ENCODE measurements at places on chromosomes 6 and 20.

DNA sequence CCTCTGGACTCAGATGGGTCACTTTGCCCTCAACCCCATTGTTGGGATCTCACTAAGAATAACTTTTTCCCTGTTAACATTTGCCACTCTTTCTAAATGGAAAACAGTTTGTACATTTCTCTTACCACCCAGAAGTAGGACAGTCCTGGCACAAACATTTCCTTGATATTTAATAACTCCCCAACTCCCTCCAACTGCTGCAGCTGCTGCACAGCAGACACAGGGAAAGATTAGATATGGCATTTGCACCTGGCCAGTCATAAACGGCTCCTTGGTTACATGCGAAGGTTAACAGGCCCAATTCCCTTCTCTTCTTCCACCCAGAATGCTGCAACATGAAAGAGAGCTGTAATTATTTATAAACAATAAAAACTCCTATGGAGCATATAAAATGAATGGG lies 55.9 kb upstream of the SOX4 start:
- DNase-seq: no peak

- no peak for DNase-seq
These were observed 2.0 kb downstream of the FOXC1 start for GRCh38 chr6:1611572-1612298.

GRCh38 chr6:20708367-20709124 lies 174.3 kb downstream of the CDKAL1 start:
- no peak for DNase-seq

GRCh38 chr6:35970181-35970580 lies 49.3 kb upstream of the SRPK1 start:
- DNase-seq: no peak

GRCh38 chr6:114619621-114620200 lies 276.9 kb upstream of the HS3ST5 start:
- DNase-seq: no peak

DNA sequence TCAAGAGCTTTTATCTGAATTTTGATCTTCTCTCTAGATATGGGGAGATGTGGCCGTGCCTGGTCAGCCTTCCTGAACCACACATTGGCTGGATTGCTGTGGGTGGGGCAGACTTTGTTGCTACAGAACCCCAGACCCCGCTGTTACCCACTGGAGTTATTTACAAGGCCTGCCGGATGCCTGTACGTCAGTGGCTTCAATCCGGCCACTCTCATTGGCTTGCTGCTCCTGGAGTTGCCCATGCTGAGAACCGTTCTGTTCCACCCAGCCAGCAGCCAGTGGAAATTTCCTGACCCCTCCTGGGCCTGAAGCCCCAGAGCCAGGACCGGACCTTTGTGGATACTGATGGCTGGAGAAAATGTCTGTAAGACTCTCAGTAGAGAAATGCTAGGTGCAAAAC lies 101.9 kb downstream of the TFAP2C start:
- no peak for DNase-seq

- DNase-seq: no peak
These were observed 236.4 kb upstream of the PRDM1 start for GRCh38 chr6:105849746-105850145.

- no peak for DNase-seq
These were observed at the start of gene PAK5 for GRCh38 chr20:9838378-9839295. PAK5 (minus strand) TSS chr20:9839076; CDS start chr20:9644328, 194,748 bp downstream.

DNA sequence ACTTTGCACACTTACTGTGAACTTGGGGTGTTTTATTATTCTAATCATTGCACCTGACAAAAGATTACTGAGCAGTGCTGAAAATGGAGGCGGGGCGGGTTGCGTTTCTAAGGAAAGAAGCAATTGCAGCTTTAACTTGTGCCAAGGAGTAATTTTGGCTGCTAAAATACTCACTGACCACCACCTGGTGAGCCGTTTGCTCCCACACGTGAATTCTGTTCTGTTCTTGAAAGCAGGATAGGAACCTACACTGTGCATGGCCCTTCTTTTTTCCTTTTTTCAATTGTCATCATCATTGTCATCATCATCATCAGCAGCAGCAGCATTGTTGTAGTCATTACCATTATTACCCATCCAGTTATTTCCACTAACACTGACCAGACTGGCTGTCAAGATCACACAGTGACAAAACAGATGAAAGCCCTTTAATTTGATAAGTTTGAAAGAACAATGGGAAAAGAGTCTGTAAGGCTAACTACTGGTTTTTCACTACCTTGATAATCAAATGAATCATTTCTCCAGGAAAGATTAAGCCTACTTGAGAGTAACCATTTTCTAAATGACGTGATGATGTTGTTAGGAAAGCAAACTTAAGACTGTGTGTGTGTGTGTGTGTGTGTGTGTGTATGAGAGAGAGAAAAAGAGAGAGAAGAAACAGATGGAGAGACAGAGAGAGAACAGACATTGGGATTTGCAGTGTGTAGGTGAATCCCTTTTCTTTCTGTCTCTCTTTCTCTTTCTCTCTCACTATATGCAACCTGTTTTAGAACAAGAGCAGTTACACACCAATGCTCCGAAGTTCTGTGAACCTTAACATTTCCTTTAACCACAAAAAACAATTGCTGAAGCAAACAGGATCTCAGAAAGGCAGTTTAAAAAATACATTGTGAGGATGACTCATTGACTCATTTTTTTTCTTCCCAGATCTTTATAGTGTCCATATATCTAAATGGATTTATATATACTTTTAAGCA lies 3.8 kb downstream of the RIPOR2 start:
- no peak for DNase-seq

- no peak for DNase-seq
These were observed 4.9 kb downstream of the LAMA4 start for GRCh38 chr6:112249489-112249888.

- DNase-seq: no peak
These were observed 129.7 kb upstream of the AHI1 start for GRCh38 chr6:135627092-135627715.

- DNase-seq: no peak
These were observed 1.7 kb upstream of the TGM2 start for GRCh38 chr20:38166703-38167233.

- no peak for DNase-seq
These were observed 184.1 kb downstream of the MTFR2 start for GRCh38 chr6:136066005-136066404.

GRCh38 chr6:158718461-158719046 lies 68.7 kb downstream of the SYTL3 start:
- no peak for DNase-seq

- DNase-seq: no peak
These were observed 139.1 kb downstream of the COL9A1 start for GRCh38 chr6:70163795-70164194.

- no peak for DNase-seq
These were observed 70.6 kb downstream of the IGF2R start for GRCh38 chr6:160039441-160039840.

GRCh38 chr6:139423037-139423703 lies 48.7 kb upstream of the CITED2 start:
- no peak for DNase-seq

GRCh38 chr6:71929047-71929446 lies 42.7 kb downstream of the RIMS1 start:
- DNase-seq: no peak

- DNase-seq: no peak
These were observed 21.7 kb downstream of the HIVEP1 start for GRCh38 chr6:12033770-12034169.

GRCh38 chr20:34318609-34319443 lies 15.7 kb upstream of the AHCY start:
- no peak for DNase-seq

GRCh38 chr6:96923871-96924493 lies 546 bp upstream of the KLHL32 start:
- DNase-seq: no peak

DNA sequence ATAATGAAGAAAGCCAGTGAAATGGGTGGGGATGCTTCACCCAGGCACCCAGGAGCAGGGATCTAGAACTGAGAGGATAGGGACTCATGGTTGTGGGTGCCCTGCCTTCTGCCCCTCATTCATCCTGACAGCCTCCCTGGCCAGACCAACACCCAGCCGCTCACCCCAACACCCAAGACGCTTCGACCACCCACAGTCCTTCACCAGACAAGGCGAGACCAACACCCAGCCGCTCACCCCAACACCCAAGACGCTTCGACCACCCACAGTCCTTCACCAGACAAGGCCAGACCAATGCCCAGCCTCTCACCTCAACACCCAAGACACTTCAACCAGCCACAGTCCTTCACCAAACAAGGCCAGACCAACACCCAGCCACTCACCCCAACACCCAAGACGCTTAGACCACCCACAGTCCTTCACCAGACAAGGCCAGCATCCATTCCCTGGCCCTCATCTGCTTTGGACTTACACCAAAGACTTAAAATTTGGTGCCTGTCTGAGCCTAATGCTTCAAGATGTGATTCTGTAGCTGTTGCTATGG lies 131.5 kb downstream of the ANKRD60 start:
- no peak for DNase-seq

DNA sequence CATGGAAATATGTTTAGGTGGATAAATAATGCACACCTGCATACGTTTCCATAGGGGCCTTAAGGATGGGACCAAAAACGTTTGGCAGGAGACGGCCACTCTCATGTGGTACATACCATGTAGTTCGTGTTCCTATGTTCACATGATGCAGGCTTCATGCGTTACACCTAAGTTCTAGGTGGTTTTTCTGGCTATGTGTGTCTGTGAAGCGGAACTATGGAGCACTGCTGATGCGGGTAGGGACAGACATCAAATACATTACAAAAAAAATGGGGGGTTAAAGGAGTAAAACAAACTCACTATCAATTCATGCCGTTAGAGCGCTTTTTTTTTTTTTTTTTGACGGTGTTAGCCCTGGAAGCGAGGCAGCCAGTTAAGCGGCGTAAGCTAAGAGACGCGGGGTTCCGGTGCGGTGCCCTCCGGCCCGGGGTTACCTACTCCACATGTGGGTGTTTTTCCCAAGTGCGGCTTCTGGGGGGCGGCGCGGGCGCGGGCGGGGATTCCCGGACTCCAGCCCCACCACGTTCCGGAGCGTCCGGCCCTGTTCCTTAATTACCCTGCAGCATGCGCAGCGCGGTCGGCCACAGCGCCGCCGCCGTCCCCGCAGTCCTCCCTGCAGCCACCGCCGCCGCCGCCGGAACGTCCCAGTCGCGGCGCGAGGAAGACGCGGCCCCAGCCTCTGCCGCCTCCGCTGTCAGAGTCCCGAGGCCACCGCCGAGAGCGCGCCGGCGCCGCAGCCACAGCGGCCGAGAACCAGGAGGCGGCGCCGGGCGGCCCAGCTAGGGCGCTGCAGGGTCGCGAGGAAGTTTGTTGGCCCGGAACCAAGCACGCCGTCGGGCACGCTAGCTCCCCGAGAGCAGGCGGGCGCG lies 648 bp downstream of the COL19A1 start:
- no peak for DNase-seq

DNA sequence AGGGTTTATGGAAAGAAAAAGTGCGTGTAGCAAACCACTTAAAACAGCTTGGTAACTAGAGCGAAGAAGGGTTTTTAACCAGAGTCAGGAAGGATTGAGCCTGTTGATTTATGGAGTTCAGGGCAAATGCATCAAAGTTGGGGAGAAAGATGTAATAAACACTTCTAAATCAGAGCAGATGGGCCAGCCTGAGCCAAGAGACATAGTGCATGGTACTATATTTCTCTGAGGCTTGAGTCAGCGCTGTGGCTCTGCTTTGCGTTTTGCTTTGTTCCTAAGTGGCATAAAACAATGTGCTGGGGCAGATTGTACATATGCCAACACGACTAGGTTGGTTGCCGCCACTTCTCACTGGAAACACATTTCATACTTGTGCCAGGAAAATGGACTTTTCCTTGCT lies 111.3 kb downstream of the BCKDHB start:
- no peak for DNase-seq

GRCh38 chr6:96626759-96627364 lies 63.9 kb downstream of the FHL5 start:
- DNase-seq: no peak

DNA sequence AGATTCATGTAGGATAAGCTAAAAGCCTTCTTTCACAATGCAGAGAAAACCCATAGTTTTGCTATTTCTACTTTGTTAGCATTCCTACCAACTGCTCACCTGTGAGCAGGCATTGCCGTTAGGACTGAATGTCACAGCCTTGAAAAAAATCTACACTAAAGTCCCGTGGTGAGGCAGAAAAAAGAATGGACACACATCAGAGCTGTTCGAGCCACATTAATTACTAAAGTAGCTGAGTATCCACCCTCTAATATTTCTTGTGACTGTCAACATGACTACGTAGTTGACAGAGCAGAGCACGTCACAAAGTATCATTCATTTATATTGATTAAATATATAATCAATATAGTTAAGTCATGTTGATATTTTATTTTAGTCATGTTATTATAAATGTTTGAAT lies 10.1 kb downstream of the HDGFL1 start:
- DNase-seq: no peak

DNA sequence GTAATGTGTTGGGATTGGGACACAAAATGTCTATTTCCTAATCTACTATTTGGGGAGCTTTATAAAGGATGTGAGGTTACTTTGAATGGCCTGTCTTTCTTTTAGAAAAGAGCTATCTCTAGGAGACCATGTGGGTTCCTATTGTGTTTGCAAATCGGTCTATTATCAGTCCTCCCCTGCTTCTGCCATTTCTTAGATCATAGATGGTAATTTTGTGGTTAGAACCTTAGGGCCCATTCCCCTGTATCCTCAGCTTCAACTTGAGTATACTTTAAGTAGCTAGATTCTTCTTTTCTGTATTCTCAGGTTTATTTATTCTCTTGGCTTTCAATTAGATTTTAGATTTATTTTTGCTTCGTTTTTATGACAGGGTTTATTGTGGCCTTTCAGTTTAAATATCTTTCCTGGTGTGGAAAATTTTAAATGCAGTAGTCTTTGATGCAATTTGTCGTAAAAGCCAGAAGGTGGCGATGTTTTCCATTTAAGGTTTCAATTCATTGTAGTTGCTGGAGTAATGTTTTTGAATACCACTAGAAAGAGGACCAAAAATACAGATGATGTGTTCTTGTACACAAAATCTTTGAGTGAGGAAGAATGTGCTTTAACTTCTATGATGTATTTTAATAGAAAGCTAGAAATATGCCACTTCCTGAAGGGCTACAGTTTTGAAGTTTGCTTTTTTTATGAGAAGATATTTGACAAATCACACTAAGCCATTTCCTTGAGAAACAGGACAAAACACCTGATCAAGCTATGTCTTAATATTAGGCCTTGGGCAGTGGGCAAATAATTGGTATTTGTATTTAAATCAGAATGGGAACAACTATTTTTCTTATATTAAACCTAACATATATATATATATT lies 20.3 kb downstream of the TBPL1 start:
- DNase-seq: no peak

- DNase-seq: no peak
These were observed 1.2 kb upstream of the FABP7 start for GRCh38 chr6:122778302-122778701.

- no peak for DNase-seq
These were observed 383.7 kb upstream of the IRAK1BP1 start for GRCh38 chr6:78483553-78484197.

GRCh38 chr6:81752084-81752920 lies at the start of gene TENT5A:
TENT5A (minus strand) TSS chr6:81752681; CDS start chr6:81752141, 540 bp downstream.
- DNase-seq: no peak
